Stimulated activated memory B cell treated with anti-CD40 and anti-IgM and Interleukin-4, amounts not matched to agents 10 μg/mL and 1 μg/mL and 100 μg/mL, for 72 hours (primary cell): ENCODE measurements at places on chromosomes 2 and 18.

- no peak for ATAC-seq
These were observed 14.4 kb downstream of the COPS9 start for GRCh38 chr2:240121675-240122074.

DNA sequence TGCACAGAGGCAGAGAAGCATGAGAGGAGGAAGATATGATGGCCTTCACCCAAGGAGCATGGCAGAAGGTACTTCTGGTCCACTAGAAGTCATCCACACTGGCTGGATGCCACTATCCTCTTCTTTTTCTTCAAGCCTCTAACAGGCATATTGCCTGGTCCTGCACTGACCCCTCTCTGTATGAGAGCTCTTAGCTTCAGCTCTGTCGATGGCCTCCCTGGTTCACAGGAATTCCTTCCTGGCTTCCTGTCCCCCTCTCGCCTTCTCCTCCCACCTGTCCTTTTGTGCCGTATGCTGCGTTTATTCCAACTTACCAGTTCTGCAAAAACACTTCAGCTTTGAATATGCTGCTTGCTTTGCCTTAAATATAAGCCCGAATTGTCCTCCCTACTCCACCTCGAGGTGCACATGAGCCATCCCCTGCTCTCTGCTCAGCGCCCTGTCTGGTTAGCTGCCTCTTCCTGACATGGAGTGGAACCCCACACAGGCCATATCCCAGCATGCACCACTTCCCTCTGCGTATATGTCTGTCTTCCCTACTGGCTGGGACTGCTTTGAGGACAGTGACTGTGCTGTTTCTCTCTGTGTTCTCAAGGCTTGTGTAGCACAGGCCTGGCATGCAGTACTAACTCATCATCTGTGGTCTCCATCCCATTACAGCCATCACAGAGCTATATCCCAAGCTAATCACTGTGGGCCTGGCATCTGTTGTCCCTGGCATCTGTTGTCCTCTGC lies 474.9 kb downstream of the EIPR1 start:
- ATAC-seq = no peak

DNA sequence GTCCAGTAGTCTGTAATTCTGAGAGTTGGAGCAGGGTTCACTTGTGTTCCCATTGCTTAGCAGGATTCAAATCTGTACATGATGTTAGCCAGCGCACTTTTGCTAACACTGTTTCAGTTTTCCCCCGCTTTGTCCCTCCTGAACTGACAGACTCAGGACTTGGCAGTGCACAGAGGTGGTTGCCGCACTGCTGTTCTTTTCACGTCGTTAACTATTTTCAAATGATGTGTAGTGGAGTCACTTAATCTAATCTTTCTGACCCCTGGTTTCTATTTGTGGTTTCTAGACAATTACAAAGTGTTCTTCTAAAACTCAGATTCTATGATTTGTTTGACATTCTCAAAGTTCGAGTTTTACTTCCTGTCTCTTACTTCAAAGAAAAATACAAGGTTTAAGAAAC lies 234.5 kb downstream of the RBM43 start:
- ATAC-seq = no peak

- peak; percentile 86 for ATAC-seq
These were observed 30.2 kb downstream of the PRKCE start for GRCh38 chr2:45681675-45682074.

DNA sequence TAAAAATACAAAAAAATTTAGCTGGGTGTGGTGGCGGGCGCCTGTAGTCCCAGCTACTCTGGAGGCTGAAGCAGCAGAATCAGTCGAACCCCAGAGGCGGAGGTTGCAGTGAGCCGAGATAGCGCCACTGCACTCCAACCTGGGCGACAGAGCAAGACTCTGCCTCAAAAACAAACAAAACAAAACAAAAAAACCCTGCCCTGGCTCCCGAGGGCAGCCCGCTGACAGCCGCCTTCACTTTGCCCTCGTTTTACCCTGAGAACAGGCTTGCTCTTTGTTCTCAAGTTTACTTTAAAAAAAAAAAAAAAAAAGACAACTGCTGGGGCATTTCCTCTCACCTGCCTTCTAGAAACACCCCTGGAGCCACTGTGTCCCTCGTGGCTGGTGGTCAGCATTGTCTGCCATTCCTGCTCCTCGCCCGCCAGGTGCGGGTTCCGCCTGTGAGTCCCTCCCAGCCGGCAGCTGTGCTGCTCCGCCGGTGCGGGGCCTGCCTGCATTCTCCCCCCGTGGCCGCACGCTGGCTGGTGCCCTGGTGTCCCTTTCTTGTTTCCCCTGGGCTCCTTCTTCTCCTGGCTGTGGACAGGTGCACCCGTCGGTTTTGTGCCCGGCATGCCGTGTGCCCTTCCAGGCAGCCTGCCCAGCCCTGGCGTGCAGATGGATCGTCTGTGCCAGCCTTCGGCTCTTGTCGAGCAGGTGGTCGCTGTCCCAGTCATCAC lies 105.7 kb downstream of the USP40 start:
- no peak for ATAC-seq

DNA sequence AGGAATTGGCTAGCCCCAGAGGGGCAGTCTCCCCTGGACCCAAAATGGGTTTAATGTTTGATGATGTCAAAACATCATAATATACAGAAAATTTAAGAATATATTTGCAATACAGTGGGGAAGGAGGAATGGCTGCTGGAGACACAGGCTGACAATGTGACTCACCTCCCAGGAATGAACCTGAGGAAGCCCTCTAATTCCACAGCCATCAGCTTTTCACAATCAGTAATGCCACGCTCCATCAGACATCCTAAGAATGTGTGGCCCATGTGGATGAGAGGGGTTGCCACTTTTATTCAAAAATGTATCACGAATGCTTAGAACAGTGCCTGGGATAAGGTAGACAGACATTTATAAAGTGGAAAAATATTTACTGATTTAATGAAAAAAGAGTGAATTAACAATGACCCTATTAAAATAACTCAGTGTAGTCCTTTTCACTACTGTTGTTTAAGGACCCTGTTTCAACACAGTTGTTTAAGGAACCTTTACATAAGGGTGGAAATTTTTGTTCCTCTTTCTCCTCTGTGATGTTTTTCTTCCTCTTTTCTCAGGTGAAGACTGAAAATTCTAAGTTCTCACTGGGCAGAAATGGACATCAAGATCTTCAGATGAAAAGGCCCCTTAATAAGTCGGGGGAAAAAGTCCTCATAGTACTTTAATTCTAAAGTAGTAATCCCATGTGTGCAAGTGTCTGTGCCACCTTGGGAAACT lies 17.5 kb upstream of the TMEM163 start:
- ATAC-seq = no peak

DNA sequence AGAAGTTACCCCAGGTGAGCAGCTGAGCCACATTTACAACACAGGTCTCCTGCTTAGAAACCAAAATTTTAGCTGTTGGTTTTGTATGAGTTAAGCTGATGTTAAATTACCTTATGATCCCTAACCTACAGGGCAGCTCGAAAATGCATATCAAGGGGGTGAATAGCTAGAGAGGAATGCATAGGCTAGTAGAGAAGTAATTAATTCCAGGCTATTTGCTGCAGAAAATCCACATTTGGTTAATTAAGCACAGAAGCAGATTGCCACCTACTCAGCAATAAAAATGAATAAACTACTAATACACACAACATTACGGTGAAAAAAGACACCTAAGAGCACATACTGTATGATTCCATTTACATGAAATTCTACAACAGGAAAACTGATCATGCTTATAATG lies 91.4 kb downstream of the OSBPL1A start:
- ATAC-seq = no peak

GRCh38 chr2:219722276-219722879 lies 94.9 kb downstream of the SLC4A3 start:
- ATAC-seq = no peak

DNA sequence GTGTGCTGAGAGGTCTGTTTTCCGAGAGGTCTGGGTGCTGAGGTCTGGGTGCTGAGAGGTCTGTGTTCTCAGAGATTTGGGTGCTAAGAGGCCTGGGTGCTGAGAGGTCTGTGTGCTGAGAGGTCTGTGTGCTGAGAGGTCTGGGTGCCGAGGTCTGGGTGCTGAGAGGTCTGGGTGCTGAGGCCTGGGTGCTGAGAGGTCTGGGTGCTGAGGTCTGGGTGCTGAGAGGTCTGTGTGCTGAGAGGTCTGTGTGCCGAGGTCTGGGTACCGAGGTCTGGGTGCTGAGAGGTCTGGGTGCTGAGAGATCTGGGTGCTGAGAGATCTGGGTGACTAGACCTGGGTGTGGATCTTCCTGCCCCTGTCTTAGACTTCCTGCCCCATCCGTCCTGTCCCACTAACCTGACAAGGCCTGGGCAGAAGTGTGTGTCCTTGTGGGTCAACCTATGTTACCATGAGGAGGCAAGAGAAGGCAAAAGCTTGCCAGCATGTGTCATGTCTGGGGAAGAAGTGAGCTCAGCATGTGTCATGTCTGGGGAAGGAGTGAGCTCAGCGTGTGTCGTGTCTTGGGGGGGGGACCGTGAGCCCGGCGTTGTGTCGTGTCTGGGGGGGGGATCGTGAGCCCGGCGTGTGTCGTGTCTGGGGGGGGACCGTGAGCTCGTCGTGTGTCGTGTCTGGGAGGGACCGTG lies 69.3 kb downstream of the KCNG2 start:
- no peak for ATAC-seq

DNA sequence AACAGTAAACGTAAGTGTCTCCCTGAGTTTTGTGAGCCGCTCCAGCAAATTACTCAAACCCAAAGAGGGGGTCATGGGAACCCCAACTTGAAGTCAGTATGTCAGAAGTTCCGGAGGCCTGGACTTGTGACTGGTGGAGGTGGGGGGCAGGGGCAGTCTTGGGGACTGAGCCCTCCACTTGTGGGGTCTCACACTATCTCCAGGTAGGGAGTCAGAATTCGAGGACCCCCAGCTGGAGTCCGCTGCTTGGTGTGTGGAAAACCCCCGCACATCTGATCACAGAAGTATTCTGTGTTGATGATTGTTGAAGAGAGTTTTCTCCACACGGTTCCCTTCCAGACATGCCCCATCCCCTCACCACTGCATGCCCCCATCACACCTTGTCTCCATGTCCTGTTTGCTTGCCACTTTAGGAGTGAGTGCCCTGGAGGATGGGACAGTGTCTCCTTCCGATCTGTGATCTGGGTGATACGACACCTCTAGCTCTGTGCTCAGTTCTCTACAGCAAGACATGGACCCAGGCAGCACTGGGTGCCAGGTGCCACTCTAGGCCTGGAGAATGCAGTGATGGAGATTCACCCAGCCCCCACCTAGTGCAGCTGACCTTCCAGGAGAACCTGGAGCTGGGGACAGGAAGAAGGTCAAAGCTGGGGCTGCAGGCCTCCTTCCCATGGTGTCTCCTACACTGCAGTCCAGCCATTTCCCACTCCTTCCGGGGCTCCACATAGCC lies 85.6 kb downstream of the TFCP2L1 start:
- ATAC-seq = no peak

GRCh38 chr2:191942739-191943103 lies 95.8 kb upstream of the CAVIN2 start:
- no peak for ATAC-seq

- peak; percentile 50 for ATAC-seq
These were observed 14.2 kb downstream of the SIGLEC15 start for GRCh38 chr18:45839414-45840395.

GRCh38 chr2:186540941-186541340 lies 48.9 kb upstream of the ITGAV start:
- no peak for ATAC-seq

GRCh38 chr18:6427286-6427685 lies 12.6 kb upstream of the L3MBTL4 start:
- no peak for ATAC-seq

GRCh38 chr2:120551522-120551921 lies 184.1 kb upstream of the GLI2 start:
- peak; percentile 55 for ATAC-seq

- ATAC-seq = no peak
These were observed 27.0 kb upstream of the TWIST2 start for GRCh38 chr2:238820916-238821315.

DNA sequence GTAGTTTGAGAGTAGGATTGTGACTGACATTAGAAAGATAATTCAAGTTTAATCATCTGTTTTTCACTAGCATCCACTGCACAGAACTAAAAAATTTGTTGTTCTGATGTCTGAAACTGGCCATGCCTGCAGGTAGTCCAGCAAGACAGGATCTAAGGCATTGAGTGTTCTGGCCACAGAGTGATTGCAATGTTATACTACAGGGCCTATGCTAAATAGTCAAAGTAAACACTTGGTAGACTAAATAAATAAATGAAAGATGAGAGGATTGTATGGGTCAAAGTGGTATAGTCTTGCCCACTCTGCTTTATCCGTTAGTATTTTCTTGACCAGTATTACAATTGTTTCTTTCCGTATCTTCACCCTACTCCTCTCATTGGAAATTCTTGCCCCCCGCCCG lies 27.6 kb upstream of the FANCL start:
- ATAC-seq = no peak

- ATAC-seq = peak; percentile 25
These were observed 19.2 kb downstream of the TMEM185B start for GRCh38 chr2:120204022-120204405.

DNA sequence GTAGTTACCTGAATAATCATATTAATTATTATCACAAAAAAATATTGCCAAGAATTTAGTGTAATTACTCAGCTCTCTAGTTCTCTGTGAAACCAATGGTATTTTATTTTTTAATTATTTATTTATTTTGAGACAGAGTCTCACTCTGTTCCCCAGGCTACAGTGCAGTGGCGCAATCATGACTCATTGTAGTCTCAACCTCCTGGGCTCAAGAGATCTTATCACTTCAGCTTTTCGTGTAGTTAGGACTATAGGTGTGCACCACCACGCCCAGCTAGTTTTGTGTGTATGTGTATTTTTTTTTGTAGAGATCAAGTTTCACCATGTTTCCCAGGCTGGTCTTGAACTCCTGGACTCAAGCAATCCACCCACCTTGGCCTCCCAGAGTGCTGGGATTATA lies 440.4 kb upstream of the CDH20 start:
- no peak for ATAC-seq

GRCh38 chr2:215536510-215536909 lies 100.6 kb upstream of the FN1 start:
- ATAC-seq = no peak

DNA sequence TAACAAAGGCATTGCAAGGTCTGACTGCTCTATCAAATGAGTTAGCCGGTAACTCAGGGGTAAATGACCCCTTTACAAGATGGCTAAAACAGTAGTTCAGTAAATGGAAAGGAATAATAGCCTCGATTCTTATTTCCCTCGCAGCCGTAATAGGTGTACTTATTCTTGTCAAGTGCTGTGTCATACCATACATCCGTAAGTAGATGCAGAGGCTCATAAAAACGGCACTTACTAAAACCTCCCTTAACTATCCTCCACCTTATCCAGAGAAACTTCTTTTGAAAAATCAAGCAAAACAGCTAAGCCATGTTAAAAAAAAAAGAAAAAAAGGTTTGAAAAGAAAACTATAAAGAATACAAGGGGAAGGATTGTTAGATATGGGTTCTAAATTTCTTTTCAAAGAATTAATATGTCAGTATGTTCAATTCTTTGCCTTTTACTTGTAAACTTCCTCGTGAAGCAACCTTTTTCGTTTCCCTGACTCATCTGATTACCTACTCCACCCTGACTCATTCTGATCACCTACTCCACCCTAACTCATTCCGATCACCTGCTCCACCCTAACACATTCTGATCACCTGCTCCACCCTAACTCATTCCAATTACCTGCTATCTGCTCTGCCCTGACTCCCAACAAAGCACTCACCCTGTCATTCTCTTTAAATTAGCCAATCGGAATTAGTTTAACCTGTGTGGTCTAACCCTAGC lies 127.5 kb downstream of the SPAG16 start:
- no peak for ATAC-seq

- ATAC-seq = no peak
These were observed 58.6 kb upstream of the BCL11A start for GRCh38 chr2:60612033-60612432.

- no peak for ATAC-seq
These were observed 255.1 kb downstream of the DOK6 start for GRCh38 chr18:69655816-69656215.
